ENCODE measurements at places on chromosomes 1 and 21. TPM values are rescaled to one million over a fixed set of nuclear protein-coding genes. Genes with fewer than 3 reads are reported as not detected.

The GPR161 gene
- total RNA-seq: 34.6 TPM

DNA sequence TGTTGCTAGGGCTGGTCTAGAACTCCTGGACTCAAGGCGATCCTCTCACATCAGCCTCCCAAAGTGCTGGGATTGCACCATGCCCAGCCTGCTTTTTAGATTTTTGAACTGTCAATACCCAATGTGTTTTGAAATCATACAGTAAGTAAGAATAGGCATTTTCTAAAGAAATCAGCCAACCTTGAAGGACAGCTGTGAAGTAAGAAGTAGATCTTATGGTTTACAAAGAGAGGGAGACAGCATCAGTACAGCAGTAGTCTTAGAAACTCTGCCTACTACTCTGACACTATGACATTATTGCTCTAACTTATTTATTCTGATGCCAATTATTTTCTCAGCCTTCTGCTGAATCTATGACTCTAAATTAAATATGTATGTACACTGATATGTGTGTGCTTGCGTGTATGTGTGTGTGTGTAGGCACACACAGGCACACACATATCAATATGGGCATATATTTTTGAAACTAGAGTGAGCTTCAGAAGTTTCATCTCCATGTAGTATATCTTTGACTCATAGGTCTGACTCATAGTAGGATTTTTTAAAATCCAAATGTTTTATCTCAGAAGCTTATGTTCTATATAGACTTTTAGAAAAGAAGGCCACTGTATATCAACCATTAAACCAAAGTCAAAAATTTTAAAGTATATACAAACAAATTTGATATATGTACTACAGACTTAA is 140.4 kb downstream of the COL24A1 start:
- no peak overlapping the region for H3K4me3 ChIP-seq
- H3K4me1 ChIP-seq: no peaks in the 10 kb centered on the region
- no peaks in the 10 kb centered on the region for H3K36me3 ChIP-seq
- H3K27me3 ChIP-seq: no peaks in the 10 kb centered on the region
- DNase-seq: no peak
- no peak overlapping the region for H3K27ac ChIP-seq

The SMYD3 gene
- 37.3 TPM for total RNA-seq

The POLR3GL gene
- total RNA-seq: 14.7 TPM

DNA sequence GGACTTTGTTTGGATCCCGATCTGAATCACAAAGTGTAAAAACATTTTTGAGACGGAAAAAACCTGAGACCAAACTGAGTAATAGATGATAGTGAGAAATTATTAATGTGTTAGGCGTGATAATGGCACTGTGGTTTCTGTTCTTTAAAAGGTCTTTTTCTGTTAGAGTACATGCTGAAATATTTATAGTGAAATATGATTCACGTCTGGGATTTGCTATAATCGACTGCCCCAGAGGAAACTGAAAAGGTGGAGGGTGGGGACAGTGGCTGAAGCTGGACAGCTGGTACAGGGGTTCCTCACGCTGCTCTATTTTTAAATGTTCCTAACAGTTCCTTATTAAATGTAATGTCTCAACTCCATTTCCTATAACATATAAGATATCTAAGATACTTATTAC is 11.2 kb downstream of the URB1 start:
- H3K36me3 ChIP-seq: peaks cover 33% of the 10 kb centered on the region
- DNase-seq: no peak
- H3K27ac ChIP-seq: no peak overlapping the region
- no peak overlapping the region for H3K4me3 ChIP-seq

- no peaks in the 10 kb centered on the region for H3K4me1 ChIP-seq
- peaks cover 15% of the 10 kb centered on the region for H3K36me3 ChIP-seq
- H3K4me3 ChIP-seq: no peak overlapping the region
- DNase-seq: no peak
Observed at GRCh38 chr1:111436726-111437125, 9.2 kb upstream of the OVGP1 start.

DNA sequence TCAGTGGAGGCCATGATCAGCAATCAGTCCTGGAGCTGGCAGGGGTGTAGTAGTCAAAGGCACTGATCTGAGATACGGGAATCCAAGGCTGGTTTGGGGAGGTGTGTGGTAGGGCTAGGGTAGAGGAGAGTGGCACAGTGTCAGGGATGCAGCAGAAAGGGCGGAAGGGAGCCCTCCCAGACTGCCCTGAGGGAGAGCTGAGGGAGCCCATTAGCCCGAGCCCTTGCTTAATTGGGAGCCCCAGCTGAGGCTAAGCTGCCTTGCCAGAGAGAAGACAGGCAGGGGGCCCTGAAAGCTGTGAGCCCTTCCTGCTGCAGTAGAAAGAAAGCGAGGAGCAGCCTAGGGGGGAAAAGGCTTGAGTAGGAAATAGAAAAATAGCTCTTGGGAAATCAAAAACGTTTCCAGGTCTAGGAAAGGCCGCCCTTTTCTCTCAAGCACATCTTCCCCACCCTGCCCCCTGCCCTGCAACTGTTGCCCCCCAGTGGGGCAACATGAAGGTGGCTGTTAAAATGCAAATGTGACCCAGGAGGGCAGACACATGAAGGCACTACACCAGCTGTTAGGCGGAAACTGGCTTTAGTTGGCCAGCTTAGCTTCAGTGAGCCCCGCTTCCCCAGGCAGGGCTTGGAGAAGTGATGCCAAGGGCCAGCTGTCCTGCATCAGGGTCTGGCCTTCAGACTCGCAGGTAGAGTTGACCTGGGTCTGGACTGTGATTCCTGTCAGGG is 106.2 kb downstream of the UCK2 start:
- H3K4me3 ChIP-seq: no peak overlapping the region
- peaks cover 20% of the 10 kb centered on the region for H3K27me3 ChIP-seq
- H3K36me3 ChIP-seq: no peaks in the 10 kb centered on the region
- H3K27ac ChIP-seq: no peak overlapping the region

DNA sequence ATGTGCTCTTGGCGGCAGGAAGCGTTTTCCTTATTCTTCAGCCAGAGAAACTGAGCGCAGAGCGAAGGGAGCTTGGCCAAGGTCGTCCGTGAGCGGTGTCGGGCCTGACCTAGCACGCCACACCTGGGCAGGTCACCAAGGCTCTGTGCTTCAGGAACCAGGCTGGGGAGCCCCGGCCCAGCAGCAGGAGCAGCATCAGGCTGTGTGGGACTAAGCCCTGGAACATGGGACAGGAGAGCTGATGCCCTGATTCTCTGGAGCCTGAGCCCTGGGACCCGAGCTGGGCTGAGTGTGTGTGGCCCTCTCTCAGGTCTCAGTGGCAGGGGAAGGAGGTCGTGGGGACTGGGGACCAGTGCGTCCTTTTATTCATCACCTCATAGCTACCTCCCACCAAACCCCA is 65.2 kb upstream of the ABCG1 start:
- no peak overlapping the region for H3K27ac ChIP-seq
- H3K27me3 ChIP-seq: no peaks in the 10 kb centered on the region
- H3K36me3 ChIP-seq: no peaks in the 10 kb centered on the region
- DNase-seq: no peak

GRCh38 chr1:19074361-19074901 is 118.0 kb upstream of the IFFO2 start:
- no peak overlapping the region for H3K27ac ChIP-seq
- no peaks in the 10 kb centered on the region for H3K27me3 ChIP-seq
- no peak for DNase-seq
- no peak overlapping the region for H3K4me3 ChIP-seq
- no peaks in the 10 kb centered on the region for H3K4me1 ChIP-seq

The TRIM45 gene
- 40.0 TPM for total RNA-seq

DNA sequence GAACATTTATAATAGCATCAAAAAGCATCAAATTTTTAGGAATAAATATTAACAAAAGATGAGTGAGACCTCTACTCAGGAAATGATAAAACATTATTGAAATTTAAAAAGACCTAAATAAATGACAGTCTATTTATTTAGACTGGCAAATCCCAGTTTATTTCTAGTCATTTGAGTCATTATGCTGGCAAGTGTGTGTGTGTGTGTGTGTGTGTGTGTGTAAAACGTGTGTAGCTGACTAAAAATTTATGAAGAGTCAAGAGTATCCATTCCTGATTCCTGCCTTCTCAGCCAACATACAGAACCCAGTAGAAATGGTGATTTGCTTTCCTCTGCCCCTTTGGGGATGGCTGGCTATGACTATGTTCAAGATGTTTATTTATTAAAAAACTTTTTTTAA is 46.2 kb downstream of the OSBPL9 start:
- no peaks in the 10 kb centered on the region for H3K27me3 ChIP-seq
- peaks cover 1% of the 10 kb centered on the region for H3K36me3 ChIP-seq
- DNase-seq: no peak

The SHISAL2A gene
- total RNA-seq: 1.4 TPM

DNA sequence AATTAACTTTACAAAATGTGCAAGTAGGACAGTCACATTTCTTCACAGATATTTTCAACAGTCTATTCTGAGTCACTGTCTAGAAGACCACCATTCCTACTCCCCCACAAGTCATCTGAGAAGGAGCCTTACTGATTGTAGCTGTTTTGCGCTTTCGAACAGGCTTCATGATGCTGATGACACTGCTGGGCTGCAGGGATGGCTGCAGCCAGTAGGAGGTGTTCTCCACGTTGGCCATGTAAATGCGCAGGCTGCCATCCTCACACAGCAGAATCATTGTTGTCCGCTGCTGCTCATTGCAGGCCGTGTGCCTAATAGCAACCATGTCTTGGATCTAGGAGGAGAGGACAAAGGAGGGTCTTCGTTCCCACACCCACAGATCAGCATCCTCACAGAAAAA is 56.9 kb downstream of the UBR4 start:
- peaks cover 62% of the 10 kb centered on the region for H3K36me3 ChIP-seq
- no peaks in the 10 kb centered on the region for H3K27me3 ChIP-seq
- no peak for DNase-seq
- no peak overlapping the region for H3K4me3 ChIP-seq

The CFAP107 gene
- total RNA-seq: not detected

- DNase-seq: no peak
- H3K27me3 ChIP-seq: peaks cover 25% of the 10 kb centered on the region
- H3K4me3 ChIP-seq: no peak overlapping the region
- H3K4me1 ChIP-seq: peaks cover 12% of the 10 kb centered on the region
- H3K36me3 ChIP-seq: no peaks in the 10 kb centered on the region
Observed at GRCh38 chr1:182785181-182785580, 4.4 kb upstream of the NPL start.

DNA sequence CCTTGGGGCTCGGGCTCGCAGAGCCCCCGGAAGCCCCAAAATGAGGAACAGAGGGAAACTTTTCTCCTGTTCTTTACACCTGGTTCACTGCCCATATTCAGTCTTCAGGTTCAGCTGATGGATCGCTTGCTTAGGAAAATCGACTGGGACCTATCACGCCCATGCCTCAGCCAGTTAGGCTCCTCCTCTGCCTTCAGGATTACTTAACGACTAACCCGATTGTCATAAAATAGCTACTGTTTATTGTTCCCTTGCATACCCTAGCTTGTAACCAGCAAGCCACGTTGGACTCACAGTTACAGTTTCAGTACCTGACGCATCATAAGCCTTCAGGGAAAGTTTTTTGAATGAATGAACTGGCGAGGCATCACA is 692 bp downstream of the TARDBP start:
- DNase-seq: no peak
- H3K36me3 ChIP-seq: peaks cover 20% of the 10 kb centered on the region
- peaks cover 17% of the 10 kb centered on the region for H3K4me1 ChIP-seq

The PDZK1 gene
- 0.64 TPM for total RNA-seq

The TIE1 gene
- 1.7 TPM for total RNA-seq

The CCDC30 gene
- total RNA-seq: 7.5 TPM

- no peak for DNase-seq
- H3K36me3 ChIP-seq: no peaks in the 10 kb centered on the region
- H3K4me3 ChIP-seq: no peak overlapping the region
- no peaks in the 10 kb centered on the region for H3K27me3 ChIP-seq
- H3K4me1 ChIP-seq: peaks cover 22% of the 10 kb centered on the region
Observed at GRCh38 chr1:43882763-43883162, 50.8 kb upstream of the ARTN start.

DNA sequence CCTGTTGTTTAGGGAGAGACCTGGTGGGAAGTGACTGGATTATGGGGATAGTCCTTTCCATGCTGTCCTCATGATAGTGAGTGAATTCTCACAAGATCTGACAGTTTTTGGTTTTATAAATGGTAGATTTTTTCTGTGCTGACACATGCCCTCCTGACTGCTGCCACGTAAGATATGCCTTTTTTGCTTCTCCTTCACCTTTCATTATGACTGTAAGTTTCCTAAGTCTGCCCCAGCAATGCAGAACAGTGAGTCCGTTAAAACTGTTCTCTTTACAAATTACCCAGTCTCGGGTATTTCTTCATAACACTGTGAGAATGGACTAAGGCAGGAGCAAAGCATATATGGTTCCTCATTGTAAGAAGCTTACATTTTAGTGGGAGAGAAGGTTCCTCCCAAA is 1727.2 kb downstream of the NCAM2 start:
- H3K36me3 ChIP-seq: no peaks in the 10 kb centered on the region
- H3K4me1 ChIP-seq: no peaks in the 10 kb centered on the region
- no peak for DNase-seq

DNA sequence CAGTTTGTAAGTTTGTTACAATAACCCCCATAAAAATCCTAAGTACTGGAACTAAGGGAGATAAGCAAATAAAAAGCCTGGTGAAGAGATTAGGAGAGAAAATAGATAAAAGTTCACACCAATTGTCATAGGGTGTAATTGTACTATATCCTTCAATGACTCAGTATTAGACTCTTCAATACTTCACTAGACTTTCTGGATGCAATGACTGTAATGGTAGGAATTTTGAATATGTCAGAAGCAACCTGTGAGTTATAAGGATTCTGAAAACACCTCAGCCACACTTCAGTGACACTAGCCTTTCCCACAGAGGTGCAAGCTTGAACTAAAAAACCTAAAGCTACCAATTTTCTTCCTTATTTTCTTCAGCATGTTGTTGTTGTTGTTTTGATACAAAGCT is 147.9 kb downstream of the PTGER3 start:
- no peak overlapping the region for H3K27ac ChIP-seq
- peaks cover 5% of the 10 kb centered on the region for H3K27me3 ChIP-seq
- H3K36me3 ChIP-seq: no peaks in the 10 kb centered on the region
- no peak for DNase-seq
- H3K4me3 ChIP-seq: no peak overlapping the region
